ENCODE measurements at places on chromosomes 3 and 15. TPM values are rescaled to one million over a fixed set of nuclear protein-coding genes. Genes with fewer than 3 reads are reported as not detected.
A peak's percentile ranks its signal among the peaks of the same experiment; 100 is the strongest.

DNA sequence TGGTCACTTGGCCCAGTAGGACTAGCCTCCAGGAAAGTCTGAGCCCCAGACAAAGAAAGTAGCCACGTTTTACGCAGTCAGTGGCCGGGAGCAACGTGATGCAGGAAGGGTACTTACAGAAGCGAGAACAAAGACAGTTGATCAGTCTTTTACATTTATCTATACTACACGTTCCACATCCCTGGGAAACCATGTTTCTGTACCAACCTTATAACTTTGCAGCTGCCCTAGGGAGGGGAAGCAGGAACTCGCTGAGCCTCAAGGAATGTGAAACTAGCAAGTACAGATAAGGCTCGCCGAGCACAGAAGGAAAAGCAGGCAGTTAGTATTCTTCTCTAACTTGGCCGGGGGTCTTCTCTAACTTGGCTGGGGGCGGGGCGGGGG lies 3.4 kb upstream of the KNL1 start:
- DNase-seq, result no peak

The ZBED2 gene
- total RNA-seq, result 397 TPM

The HTR3E gene
- total RNA-seq, result not detected

The TPRG1 gene
- 0.55 TPM for total RNA-seq

The TMC3 gene
- total RNA-seq, result not detected

DNA sequence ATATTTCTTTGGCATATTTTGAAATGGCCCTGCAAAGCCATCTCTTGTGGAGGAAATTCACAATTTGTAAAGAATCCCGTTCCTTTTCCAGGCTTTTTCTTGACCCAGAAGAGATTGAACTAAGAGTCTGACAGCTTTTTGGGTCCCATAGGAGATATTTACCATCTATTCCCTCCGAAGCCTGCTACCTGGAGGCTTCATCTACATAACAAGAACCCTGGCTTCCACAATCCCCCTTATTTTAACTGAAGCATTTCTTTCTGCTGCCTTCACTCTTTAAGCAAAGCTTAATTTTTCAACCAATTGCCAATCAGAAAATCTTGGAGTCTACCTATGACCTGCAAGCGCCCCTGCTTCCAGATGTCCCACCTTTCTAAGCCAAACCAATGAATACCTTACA lies 248.1 kb upstream of the GADL1 start:
- DNase-seq, result no peak

DNA sequence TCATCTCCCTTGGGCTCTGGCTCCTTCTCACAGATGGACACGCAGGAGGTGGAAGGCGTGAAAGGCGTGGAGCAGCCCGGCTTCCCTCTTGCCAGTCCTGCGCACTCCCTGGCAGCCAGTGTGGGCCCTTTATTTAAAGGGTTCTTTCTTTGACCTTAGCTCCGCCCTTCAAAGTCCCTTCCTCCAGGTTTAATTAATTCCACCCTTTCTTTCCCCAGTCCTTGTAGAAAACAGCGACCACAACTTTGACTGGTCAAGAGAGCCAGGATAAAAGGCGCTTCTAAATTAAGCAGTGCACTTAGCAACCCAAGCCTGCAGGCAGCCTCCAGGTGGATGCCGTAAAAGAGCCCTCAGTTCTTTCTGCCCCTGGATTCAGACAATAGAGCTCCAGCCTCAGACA lies at the start of gene HDC:
TSS of gene HDC (minus strand) at position 107 of the 400 bp plus-strand sequence. CDS start at position 4, 103 bp downstream.
- no peak for DNase-seq

The LSAMP gene
- not detected for total RNA-seq

The CLDN11 gene
- not detected for total RNA-seq

- no peak for DNase-seq
Measured at GRCh38 chr3:171454041-171454440, 6.2 kb downstream of the TNIK start.

DNA sequence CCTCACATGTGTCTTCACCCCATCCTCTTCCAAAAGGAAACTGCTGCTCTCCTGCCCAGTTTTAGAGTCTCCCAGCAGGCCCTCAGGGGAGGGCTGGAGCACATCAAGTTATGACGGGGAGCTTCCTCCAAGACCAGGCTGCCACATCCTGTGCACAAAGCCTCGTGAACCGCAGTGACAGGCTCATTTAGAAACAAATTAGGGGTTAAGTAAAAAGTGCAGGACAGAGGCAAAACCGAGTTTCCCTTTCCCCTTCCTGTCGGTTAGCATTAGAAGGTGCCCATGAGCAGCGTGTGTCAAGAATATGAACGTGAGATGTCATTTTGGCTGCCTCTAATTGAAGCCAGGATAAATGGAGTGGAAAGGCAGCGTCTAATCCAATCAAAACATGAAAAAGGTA lies 199.7 kb downstream of the ARRDC4 start:
- peak; percentile 77 for DNase-seq

The TIPARP gene
- 15.7 TPM for total RNA-seq

- no peak for DNase-seq
Measured at GRCh38 chr3:122758877-122759560, 34.6 kb downstream of the HSPBAP1 start.

- DNase-seq, result peak; percentile 58
Measured at GRCh38 chr15:85792912-85793590, 1.7 kb downstream of the KLHL25 start.

GRCh38 chr3:100682056-100682853 lies 27.0 kb upstream of the TFG start:
- no peak for DNase-seq

GRCh38 chr3:15797642-15798303 lies at the start of gene ANKRD28:
ANKRD28 (minus strand) TSS chr3:15797979; CDS start chr3:15796521, 1,458 bp downstream.
- no peak for DNase-seq

DNA sequence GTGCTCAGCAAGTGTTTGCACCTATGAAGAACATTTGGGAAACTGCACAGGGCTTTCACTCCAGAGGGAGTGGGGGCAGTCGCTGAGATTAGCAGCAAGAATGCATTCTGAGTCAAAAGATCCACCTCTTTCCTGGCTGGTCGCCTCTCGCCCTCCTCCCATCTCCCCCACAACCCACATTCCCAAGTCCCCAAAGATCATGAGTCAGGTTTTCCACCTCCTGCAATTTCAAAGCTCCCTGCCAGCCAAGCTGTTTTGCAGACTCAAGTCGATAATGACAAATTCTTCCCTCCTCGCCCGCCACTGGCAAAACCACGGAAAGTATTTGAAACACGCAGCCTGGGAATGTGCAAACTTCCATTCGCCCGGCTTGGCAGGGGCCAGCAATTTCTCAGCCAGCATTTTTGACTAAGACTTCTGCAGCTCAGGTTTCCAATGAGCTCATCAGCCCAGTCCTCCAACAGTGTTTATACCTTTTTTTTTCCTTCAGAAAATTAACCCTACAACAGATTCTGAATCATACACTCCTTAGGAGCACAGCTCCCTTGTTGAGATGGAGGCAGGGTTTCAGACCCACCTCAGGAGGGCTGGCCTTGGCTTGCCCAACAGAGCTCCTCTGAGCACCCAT lies 181.4 kb downstream of the SMAD6 start:
- no peak for DNase-seq

The ARL8B gene
- 39.3 TPM for total RNA-seq

DNA sequence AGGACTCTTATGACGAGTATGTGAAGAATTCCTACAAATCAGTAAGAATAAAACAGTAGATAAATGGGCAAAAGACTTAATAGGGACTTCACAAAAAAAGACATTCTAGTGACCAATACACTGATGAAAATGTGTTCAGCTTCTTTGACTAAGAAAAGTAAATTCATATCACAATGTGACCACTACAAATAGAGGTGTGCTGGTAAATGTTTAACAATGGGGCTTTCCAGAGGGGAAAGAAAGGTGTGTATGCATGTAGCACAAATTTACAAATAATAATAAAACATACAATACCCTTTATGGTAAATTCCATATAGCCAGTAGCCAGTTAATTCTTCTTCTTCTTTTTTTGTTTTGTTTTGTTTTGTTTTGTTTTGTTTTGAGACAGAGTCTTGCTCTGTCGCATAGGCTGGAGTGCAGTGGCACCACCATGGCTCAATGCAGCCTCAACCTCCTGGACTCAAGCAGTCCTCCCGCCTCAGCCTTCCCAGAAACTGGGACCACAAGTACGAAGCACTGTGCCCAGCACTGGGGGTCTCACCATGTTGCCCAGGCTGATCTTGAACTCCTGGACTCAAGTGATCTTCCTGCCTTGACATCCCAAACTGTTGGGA lies 17.5 kb upstream of the NMD3 start:
- no peak for DNase-seq

- no peak for DNase-seq
Measured at GRCh38 chr3:146780251-146780650, 175.1 kb upstream of the PLSCR5 start.

The RHCG gene
- total RNA-seq, result not detected

DNA sequence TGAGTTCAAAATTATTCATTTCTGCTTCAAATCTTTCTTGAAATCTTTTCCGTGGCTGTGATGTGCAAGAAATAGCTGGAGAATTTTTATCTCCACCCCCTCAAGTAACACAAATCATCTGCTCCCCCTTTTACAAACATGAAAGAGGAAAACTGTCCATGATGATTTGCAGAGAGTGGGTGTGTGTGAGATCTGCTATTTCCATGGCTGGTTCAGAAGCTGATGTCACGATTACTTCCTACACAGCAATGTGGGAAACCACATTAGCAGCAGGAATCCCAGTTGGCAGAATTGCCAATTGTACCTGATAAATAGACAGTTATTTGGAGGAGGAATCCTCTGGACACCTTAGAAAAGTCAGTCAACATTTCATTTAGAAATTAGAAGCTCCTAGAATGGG lies 75.2 kb upstream of the GRM7 start:
- no peak for DNase-seq

The LSG1 gene
- total RNA-seq, result 26.4 TPM

DNA sequence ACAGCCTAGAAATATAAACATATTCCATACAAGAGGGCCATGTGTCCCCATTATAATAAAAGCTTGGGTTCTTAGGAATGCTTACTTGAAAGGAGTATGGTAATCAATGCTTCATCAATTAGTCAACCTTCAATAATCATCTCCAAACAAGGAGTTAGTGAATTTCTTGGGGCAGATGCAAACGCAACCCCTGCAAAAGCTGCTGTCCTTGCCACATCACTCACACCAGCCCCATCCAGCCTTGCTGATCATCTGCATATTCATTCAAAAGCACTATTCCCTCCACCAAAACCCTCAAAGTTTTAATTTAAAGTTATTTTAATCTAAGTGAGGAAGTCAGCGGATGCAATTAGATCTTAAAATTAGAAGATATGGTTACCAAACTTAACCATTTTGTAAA lies 54.0 kb upstream of the VGLL4 start:
- no peak for DNase-seq

The IL17RE gene
- total RNA-seq, result 0.25 TPM

DNA sequence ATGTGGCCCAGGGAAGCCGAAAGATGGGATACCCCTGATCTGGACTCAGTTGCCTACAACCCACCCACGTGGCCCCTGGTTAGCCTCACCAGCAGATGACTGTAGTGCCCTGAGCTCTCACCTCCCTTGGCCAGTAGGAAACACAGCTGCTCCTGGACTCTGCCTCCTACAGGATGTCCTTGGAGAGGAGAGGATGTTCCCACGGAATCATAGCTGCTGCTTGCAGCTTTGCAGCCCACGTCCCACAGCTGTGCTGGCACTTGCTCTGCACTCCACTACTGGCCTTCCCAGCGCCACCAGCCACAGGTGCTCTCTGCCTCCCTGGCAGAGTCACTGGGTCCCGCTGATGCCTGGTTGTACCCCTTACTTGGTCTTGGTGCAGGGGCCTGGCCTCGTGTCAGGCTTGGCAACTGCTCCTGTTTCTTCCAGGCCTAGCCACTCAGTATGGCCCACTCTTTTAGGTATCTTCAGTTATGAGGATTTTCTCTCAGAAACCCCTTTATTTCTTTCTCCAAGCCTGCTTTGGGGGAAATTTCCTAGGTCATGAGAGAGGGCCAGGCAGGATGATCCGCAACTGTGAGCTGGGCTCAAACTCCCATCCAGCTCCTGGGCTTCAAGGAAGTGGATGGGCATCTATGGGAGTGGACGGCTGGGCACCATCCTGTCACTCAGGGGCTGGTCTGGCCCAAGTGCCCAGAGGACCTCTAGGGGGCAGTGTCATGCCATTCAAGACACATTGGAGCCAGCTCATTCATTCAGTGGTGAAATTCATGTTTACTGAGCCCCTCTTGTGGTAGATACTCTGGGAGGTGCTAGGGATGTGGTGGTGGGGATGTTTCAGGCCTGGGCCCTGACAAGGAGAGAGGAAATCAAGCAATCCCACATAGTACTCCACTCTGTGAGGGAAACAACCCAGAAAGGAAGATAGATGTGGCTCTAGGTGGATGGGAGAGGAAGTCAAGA lies 16.2 kb upstream of the VILL start:
- DNase-seq, result peak; percentile 84

The PROS1 gene
- 0.55 TPM for total RNA-seq

The PRSS50 gene
- not detected for total RNA-seq

The OXSR1 gene
- 33.8 TPM for total RNA-seq

GRCh38 chr3:66442254-66443117 lies 58.3 kb downstream of the LRIG1 start:
- no peak for DNase-seq

DNA sequence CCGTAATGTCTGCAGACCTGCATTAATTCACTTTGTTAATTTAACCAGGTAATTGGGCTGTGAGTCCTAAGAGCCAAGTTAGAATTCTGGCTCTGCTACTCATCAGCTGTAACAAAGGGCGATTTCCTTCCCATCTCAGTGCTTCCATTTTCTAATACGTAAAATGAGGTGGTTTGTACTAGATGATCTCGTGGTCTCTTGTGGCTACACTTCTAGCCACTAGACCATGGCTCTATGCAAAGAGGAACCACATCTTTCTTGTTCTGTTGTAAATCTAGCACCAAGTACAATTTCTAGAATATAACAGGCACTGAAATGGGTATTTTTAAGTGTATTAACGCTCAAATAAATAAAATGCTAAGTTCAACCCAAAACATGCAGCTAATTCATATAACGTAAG lies 174.4 kb upstream of the THBS1 start:
- no peak for DNase-seq

The CCDC39 gene
- not detected for total RNA-seq

GRCh38 chr3:196270499-196270898 lies 17.0 kb downstream of the PCYT1A start:
- no peak for DNase-seq

GRCh38 chr15:79310985-79311900 lies at the start of gene TMED3:
TMED3 (plus strand) TSS chr15:79311112; CDS start chr15:79311250, 138 bp downstream.
- peak; percentile 85 for DNase-seq

The ARPIN gene
- total RNA-seq, result not detected
